ENCODE measurements at places on chromosomes 16 and 17.
A peak's percentile ranks its signal among the peaks of the same experiment; 100 is the strongest.

DNA sequence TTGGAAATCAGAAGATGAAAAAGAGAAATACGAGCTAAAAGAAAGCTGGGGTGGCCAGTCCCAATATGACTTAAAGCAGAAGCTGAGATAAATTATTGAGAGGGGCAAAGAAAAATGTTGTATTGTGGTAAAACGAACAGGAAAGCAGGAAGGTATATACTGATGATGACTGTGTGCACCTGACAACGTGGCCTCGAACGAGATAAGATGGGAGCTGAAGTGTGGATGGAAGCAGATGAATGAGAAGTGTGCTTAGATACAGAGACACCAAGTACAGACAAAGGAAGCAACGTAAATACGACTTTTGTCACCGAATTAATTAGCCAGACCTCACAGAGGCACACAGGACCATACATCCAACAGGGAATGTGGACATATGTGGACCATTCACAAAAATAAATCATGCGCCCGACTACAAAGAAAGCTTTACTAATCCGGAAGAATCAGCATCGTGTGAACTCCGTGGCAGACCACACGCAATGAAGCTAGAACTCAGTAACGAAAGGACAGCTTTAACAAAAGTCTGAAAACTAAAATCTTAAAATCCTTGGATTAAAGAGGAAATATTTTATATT, 218.7 kb downstream of the RPTOR start:
- DNase-seq = no peak

GRCh38 chr16:64452446-64452845, 669.4 kb downstream of the CDH11 start:
- no peak for DNase-seq

- no peak for DNase-seq
Measured at GRCh38 chr16:53068423-53068833, 13.6 kb downstream of the CHD9 start.

DNA sequence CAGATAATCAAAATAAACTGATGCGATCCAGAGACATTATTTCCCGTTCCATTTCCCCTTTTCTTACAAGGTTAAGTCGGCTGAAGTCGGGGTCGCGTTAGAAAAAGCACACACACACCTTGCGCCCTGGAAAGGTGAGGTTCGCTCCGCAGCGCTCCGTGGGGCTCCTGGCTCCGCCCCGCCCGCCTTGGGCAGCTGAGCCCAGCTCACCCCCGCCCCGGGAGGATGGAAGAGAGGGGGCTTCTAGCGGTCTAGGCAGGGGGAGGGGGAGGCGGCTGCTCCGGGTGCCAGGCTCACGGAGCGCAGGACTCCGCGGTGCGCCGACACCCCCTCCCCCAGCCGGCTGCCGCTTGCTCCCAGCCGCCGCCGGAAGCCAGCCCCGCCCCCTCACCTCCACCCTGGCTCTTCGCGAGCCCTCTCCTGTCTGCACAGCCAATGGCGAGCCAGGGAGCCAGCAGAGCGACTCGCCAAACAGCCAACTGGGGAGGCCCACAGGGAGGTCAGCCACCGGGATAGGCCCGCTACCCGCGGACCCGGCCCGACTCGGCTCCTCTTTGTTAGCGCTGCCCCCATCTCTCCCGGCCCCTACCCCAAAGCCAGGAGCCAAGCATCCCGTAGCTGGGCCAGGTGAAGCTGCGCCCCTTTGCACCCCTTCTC, 30.4 kb downstream of the FAM222B start:
- peak; percentile 95 for DNase-seq

- no peak for DNase-seq
Measured at GRCh38 chr17:2144701-2145100, 89.8 kb downstream of the HIC1 start.

Measured in CD4-positive, alpha-beta T cell treated with Interleukin-1 beta for 1 hour (primary cell).